ENCODE measurements at places on chromosomes 4 and X.

DNA sequence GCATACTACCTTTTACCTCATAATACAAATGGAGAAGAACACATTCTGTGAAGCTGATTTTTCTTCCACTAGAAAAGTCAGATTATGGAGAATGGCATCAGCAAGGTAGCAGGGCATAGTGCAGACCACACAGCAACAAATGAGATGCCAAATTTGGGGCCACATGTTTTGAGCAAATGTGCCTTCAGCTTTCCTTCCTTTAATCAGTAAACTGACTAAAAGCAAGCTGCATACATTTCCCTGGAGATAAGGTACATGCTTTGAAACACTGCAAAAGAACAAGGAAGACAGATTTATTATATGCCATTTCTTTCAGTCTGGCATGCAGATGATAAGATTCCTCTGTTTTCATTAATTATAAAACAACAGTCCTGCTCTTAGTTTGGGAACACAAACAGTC, 67.1 kb upstream of the GUCY1A1 start:
- no peak for DNase-seq

DNA sequence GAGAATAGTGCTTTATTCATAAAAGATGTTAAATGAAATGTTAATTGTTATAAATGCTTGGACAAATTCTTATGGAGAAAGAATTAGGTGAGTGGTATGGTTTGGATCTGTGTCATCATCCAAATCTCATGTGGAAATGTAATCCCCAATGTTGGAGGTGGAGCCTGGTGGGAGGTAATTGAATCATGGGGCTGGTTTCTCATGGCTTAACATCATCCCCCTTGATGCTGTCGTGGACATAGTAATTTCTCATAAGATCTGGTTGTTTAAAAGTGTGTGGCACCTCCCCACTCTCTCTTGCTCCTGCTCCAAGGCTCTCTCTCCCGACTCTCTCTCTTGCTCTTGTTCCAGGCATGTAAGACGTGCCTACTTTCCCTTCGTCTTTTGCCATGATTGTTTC, 22.5 kb downstream of the GYPE start:
- DNase-seq: no peak

GRCh38 chr4:97761445-97762114, 381.7 kb downstream of the STPG2 start:
- no peak for DNase-seq

DNA sequence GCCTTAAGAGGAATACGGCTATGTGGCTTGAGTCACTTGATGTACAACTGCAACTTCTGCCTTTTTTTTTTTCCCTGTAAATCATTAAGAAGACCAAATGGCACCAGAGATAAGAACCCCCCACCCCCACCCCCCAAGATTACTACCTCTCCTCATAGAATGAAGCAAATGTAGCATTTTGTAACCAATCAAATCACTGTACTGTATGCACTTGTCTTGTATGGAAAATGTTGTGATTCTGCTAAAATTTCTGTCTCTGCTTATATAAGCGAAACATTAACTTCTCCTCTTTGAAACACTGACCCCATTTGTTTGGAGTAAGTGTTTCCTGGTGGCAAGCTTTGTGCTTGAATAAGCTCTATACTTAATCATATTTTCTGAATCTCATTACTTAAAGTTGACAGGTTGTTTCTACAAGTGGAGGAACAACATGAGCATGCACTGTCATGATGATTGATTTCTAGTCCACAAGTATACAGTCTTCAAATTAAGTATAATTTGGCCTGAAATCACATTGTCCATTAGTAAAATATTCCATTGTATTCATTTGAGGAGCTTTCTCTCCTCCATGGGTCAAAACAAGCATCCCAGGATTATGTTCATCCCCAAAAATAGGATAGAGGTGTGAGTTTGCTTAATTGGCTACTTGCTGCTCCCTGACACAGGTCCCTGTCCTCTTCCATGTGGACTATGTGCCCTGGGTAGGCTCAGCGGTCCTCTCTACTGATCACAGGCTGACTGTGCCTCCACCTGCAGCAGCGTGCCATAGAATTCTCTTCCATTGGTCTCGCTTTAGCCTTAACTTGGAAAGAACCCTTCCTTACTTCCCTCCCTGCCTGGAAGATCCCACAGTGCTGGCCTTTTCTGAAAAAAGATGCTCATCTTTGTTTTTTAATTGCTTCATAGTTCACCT, 104.0 kb upstream of the BMP2K start:
- no peak for DNase-seq

GRCh38 chr4:183441276-183441675, 3.2 kb upstream of the CDKN2AIP start:
- DNase-seq: no peak

- DNase-seq: no peak
Measured at GRCh38 chrX:68498044-68498507, 775 bp upstream of the YIPF6 start.

- no peak for DNase-seq
Measured at GRCh38 chr4:5391492-5391891, 316.9 kb downstream of the EVC2 start.

DNA sequence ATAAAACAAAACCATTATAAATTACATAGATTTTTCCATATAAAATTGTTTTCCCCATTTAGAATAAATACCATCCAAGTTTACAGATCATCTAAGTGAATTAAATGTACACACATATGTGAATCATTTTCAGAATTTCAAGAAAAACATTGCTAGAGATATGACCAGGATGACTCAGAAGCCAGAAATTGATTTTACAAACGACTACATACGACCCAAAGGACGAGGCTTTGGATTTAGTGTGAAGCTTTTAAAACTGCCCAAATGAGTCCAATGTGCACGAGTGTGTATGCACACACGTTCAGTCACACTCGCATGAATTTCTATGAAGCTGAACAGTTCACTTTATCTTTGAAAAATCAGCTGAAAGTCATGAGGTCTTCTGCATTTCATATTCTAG, 37.9 kb downstream of the MFAP3L start:
- DNase-seq: no peak

DNA sequence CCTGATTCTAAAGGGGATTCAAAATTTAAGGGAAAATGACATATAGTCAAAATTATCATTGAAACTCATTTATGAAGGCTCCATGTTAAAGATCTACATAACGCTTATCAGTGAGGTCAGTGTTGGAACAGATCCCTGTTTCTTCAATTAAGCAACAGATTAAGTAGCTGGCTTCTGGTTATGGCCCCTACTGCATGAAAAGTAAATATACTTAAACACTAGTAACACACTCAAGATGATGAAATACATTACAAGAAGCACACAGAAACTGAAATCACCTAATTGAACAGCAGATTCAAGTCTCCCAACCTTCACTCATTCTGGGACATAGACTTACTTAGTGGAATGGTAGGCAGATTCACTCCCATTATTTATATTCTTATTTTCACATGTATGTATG, 51.6 kb upstream of the SLC16A2 start:
- DNase-seq: no peak

GRCh38 chr4:102522031-102522440, 20.9 kb downstream of the NFKB1 start:
- no peak for DNase-seq

DNA sequence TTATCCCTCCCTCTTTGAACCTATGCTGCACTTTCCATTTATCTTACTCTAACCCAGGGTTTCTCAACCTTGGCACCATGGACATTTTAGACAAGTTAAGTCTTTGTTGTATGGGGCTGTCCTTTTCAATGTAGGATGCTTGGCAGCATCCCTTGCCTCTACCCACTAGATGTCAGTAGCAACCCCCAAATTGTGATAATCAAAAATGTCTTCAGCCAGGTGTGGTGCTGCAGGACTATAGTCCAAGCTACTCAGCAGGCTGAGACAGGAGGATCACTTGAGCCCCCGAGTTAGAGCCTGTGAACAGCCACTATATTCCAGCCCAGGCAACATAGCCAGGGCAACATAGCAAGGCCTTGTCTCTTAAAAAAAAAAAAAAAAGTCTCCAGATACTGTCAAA, 7.0 kb downstream of the LRCH2 start:
- DNase-seq: no peak

GRCh38 chr4:105059337-105059736, 87.3 kb upstream of the TET2 start:
- no peak for DNase-seq

- no peak for DNase-seq
Measured at GRCh38 chr4:83238393-83239248, 46.0 kb downstream of the COQ2 start.

DNA sequence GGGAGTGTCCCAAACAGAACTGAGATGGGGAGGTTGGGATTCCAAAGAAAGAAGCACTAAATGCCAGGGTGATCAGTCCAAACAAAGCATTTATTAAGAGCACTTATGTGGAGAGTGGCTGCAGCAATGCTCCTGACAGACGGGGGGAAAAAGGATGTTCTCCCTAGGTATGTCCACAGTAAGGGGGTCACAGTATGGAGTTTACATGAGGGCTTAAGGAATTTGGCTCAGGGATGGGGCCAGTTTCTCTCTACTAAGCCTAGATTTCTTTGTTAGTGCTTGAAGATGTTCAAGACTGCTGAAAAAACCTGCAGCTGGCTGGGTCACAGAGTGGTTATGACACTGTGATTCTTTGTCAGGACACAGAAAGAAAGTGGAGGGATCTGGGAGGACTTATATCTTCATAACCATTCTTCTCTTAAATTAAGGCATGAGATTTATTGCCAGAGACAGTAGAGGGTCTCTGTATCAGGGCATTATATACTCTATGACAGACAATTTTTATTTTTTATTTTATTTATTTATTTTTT, 1468.0 kb downstream of the C4orf33 start:
- no peak for DNase-seq

DNA sequence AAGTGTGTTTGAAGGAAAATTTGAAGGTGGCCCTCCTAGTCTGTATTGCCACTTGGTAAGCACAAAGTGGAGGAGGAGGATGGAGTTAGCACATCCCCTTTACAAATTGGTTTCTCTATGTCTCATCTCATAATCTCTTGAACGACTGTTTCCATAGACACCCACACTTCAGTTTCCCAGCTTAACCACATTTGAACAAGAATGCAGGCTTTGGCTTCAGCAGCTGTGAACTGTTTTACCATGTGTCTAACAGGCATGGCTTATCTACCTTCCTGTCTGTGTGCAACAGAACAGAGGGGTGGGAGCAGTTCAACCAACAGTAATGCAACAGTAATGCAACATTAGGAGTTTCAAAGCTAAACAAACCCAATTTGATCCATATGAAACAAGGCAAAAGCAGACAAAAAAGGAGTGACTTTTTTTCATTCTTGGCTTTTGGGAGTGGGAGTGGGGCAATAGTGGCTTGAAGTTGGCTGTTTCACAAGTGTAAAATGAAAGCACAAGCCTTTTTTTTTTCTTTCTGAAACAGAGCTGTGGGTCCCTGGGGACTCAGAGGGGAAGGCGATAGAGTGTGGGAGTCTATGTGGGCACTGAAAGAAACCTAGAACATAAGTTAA, 108.0 kb downstream of the ITM2A start:
- peak; percentile 37 for DNase-seq

GRCh38 chr4:125191232-125191631, 123.5 kb upstream of the FAT4 start:
- no peak for DNase-seq

- no peak for DNase-seq
Measured at GRCh38 chr4:56786955-56787354, 34.5 kb downstream of the SPINK2 start.

GRCh38 chr4:6472387-6473263, at the start of gene PPP2R2C:
PPP2R2C (minus strand) TSS chr4:6472614; CDS start chr4:6472229, 385 bp downstream.
- no peak for DNase-seq

DNA sequence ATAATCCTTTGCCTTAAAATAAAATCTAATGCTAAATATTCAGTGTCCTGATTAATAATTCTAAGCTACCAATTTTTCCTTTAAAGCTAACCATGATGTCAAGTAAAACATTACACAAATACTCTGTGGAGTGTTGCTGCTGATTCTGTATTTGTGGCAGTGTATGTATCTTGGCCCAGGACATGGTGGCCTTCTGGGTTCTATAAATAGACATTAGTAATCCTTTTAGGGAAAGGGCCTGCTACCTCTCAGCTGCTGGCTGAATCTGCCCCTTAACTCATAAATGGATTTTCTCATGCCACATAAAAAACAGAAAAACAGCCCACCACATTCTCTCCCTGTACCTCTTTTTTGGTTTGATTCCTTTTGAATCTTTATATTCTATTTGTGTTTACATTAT, 1.2 kb upstream of the XK start:
- DNase-seq: no peak

DNA sequence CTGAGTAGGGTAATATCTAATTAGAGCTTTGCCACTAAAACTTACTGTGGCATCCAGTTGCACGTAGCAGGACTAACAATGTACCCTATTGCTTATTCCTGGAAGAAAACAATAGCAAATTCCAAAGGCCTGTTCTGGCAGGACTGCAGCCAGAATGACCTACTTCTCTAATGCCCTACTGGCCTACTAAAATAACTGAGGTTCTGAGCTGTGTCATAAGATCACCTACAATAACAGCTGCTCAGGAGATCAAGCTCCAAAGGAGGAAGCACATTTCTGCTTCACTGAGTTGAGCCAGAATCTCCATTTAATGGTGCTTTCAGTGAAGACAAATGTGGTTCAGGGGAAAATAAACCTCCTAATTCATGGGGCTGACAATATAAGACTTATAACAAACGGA, 42.2 kb upstream of the CXCL8 start:
- no peak for DNase-seq

GRCh38 chrX:11750046-11750445, 8.0 kb upstream of the MSL3 start:
- DNase-seq: no peak

GRCh38 chr4:170591076-170591475, 501.3 kb upstream of the AADAT start:
- DNase-seq: no peak

DNA sequence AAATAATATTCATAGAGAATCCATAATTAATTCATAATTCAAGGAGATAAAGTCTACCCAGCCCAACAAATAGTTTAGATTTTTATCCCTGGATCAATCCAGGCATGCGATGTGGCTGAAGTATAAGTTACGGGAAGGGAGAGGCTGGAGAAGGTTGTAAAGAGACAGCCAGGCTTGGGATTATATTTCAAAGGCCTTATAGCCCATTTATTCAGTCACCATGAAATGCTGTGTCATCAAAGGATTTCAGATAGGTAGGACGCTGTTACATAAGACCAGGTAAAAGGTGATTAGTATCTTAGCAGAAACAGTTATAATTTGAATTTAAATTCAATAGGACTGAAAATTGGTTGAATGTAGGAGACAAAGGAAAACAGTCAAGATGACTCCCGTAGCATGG, 73.0 kb upstream of the NFKB1 start:
- DNase-seq: no peak

DNA sequence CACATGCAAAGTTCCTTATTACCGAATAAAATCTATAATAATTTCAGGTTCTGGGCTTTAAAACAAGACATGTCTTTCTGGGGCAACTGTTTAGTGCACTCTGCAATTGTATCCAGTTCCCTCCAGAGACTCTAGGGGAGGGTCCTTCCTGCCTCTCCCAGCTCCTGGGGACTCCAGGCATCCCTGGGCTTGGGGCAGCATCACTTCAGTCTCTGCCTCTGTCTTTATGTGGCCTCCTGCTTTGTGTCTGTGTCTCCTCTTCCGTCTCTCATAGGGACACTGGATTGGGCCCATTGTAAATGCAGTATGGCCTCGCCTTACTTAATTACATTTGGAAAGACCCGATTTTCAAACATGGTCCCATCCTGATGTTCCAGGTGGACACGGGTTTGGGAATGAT, 10.9 kb upstream of the ASMTL start:
- no peak for DNase-seq

- DNase-seq: no peak
Measured at GRCh38 chrX:20112022-20112774, 4.5 kb downstream of the MAP7D2 start.

GRCh38 chr4:52103319-52103718, 52.2 kb downstream of the SPATA18 start:
- no peak for DNase-seq

GRCh38 chrX:71664889-71665491, 2.4 kb upstream of the LOC101059915 start:
- DNase-seq: no peak
